ENCODE measurements at places on chromosomes 3 and 15. TPM values are rescaled to one million over a fixed set of nuclear protein-coding genes. Genes with fewer than 3 reads are reported as not detected.

The FOXL2NB gene
- total RNA-seq = not detected

GRCh38 chr15:42494998-42495360, 455 bp upstream of the SNAP23 start:
- peak overlapping the region; percentile 100 for H3K4me3 ChIP-seq
- H3K36me3 ChIP-seq = peaks cover 30% of the 10 kb centered on the region
- H3K27me3 ChIP-seq = no peaks in the 10 kb centered on the region
- H3K4me1 ChIP-seq = peaks cover 80% of the 10 kb centered on the region
- peak overlapping the region; percentile 97 for H3K27ac ChIP-seq

DNA sequence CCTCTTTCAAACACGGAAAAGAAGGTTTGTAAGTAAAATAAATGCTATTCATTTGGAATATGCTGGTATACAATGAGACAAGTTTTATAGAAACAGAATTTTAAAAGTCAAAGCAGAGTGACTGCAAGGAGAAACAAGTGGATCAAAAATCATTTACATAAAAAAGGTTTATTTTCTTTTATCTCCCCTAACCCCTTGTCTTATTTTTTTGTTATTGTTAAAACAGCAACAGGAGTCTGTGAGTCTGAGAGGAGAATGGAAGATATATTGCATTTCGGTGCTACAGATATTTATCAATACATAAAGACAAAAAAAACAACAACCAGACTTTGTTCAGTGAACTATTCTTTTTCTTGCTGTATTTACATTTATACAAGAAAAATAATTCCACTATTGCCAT, 1116.4 kb downstream of the OTOL1 start:
- no peak for DNase-seq
- H3K36me3 ChIP-seq = no peaks in the 10 kb centered on the region
- no peak overlapping the region for H3K4me3 ChIP-seq
- no peaks in the 10 kb centered on the region for H3K4me1 ChIP-seq
- no peaks in the 10 kb centered on the region for H3K27me3 ChIP-seq

DNA sequence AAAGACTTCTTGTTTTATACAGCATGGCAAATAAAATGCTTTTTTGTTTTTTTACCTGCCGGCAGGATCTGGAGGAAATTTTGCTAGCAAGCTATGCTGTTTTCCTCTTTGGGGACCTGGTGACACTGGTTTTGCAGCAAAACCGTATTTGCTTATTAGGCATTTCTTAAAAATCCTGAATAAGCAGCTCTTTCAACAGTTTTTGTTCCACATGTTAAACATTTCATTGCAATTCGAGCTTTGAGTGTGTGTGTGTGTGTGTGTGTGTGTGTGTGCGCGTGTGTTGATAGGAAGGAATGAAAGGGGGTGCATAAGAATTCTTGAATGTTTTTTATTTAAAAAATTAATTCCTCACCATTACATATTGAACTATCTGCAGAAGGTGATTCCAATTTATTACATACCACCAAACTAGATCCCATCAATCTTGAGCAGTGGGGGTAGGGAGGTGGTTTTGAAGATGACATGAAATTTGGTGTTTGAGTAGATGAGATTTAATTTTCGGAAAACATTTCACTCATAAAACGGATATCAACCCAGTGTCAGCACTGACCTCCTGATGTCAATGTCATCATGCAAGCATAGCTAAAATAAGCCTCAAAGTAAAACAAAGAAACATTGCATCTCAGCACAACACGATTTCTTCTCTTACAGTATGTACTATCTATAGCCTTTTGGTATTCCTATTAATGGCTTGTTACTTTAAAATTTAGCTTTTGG, 17.3 kb downstream of the ZBTB38 start:
- H3K27ac ChIP-seq = peak overlapping the region; percentile 85
- no peaks in the 10 kb centered on the region for H3K36me3 ChIP-seq
- H3K4me1 ChIP-seq = peaks cover 49% of the 10 kb centered on the region

The USP13 gene
- 9.9 TPM for total RNA-seq

- H3K27ac ChIP-seq = no peak overlapping the region
- H3K36me3 ChIP-seq = no peaks in the 10 kb centered on the region
- no peak for DNase-seq
- H3K27me3 ChIP-seq = peaks cover 5% of the 10 kb centered on the region
Measured at GRCh38 chr15:69000725-69001503, 13.6 kb upstream of the NOX5 start.

The CA12 gene
- total RNA-seq = not detected

DNA sequence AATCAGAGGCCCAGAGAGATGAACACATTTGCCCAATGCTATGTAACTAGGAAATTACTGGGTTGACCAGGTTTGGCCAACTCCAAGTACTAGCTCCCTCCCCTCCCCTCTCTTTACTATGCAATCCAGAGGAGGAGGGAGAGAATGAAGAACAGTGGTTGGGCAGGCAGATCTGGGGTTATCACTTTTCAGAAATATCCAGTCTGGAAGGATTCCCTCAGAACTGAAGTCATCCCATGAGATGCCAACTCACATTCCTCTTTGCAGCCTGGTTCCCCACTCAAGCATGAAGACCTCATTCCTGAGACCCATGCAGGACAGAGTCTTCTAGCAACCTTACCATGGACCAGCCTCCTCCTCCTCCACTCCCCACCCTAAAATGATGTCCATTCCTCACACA, 201.1 kb downstream of the TLE3 start:
- H3K36me3 ChIP-seq = no peaks in the 10 kb centered on the region
- no peak overlapping the region for H3K27ac ChIP-seq
- no peak overlapping the region for H3K4me3 ChIP-seq
- peaks cover 3% of the 10 kb centered on the region for H3K4me1 ChIP-seq

- peaks cover 6% of the 10 kb centered on the region for H3K36me3 ChIP-seq
- peaks cover 49% of the 10 kb centered on the region for H3K4me1 ChIP-seq
- no peak for DNase-seq
- H3K27me3 ChIP-seq = no peaks in the 10 kb centered on the region
Measured at GRCh38 chr3:143848704-143849103, 436 bp upstream of the SLC9A9 start.

The PLSCR2 gene
- total RNA-seq = not detected

- peaks cover 20% of the 10 kb centered on the region for H3K27me3 ChIP-seq
- H3K36me3 ChIP-seq = no peaks in the 10 kb centered on the region
- no peak overlapping the region for H3K4me3 ChIP-seq
- no peak for DNase-seq
- H3K4me1 ChIP-seq = no peaks in the 10 kb centered on the region
Measured at GRCh38 chr15:31163769-31164572, 62.4 kb upstream of the TRPM1 start.

The CDC25A gene
- 1.8 TPM for total RNA-seq

DNA sequence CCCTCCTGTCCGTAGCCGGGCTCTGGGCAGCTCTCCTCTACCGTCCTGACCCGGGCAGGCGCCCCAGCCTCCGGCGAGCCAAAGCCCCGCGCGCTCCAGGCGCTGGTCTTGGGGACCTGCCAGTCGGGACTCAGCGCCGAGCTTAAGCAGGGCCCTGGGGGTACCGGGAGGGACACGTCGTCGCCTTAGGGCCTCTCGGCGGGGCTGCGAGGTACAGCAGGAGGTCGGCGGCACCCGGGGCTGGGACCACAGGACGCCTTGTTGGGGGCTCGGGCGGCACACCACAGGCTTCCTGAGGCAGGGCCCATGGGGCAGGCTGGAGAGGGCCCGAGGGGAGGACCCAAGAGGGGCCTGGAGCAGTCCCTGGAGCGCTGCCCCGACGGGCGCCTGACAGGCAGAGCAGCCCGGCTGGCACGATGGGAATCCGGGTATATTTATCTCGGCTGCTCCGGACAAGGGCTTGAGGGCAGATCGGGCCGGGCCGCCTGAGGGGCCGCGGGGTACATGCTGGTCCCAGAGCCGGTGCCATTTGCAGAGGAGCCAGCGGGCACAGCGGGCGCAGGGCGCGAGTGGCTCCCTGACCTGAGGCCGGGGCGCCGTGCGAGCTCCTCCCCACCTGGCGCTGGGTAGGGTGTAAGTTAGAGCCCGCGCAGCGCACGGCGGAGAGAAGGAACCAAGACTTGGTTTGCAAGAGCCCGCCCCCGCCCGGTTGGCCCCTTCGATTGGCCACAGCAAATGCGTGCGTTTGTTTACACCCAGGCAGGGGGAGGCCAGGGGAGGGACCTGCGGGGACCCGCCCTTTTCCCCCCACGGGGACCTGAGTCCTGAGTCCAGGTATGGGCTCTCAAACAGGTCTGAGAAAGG, 574 bp downstream of the SLC38A3 start:
- H3K4me3 ChIP-seq = peak overlapping the region; percentile 35
- peaks cover 2% of the 10 kb centered on the region for H3K4me1 ChIP-seq
- peaks cover 50% of the 10 kb centered on the region for H3K27me3 ChIP-seq

- peaks cover 8% of the 10 kb centered on the region for H3K27me3 ChIP-seq
- H3K4me1 ChIP-seq = no peaks in the 10 kb centered on the region
- H3K27ac ChIP-seq = no peak overlapping the region
- no peak overlapping the region for H3K4me3 ChIP-seq
- no peaks in the 10 kb centered on the region for H3K36me3 ChIP-seq
- no peak for DNase-seq
Measured at GRCh38 chr3:61381745-61382392, 130.6 kb upstream of the FHIT start.

The TF gene
- total RNA-seq = 0.29 TPM

- peaks cover 47% of the 10 kb centered on the region for H3K4me1 ChIP-seq
- no peak for DNase-seq
- no peaks in the 10 kb centered on the region for H3K27me3 ChIP-seq
- no peak overlapping the region for H3K4me3 ChIP-seq
- H3K27ac ChIP-seq = no peak overlapping the region
Measured at GRCh38 chr15:40060236-40060961, 21.4 kb upstream of the SRP14 start.

GRCh38 chr3:190401963-190402362, 14.0 kb downstream of the CLDN16 start:
- DNase-seq = no peak
- H3K27me3 ChIP-seq = no peaks in the 10 kb centered on the region
- H3K27ac ChIP-seq = no peak overlapping the region
- H3K36me3 ChIP-seq = no peaks in the 10 kb centered on the region
- no peak overlapping the region for H3K4me3 ChIP-seq
- no peaks in the 10 kb centered on the region for H3K4me1 ChIP-seq

- H3K4me3 ChIP-seq = no peak overlapping the region
- peaks cover 33% of the 10 kb centered on the region for H3K27me3 ChIP-seq
- H3K4me1 ChIP-seq = no peaks in the 10 kb centered on the region
- no peak overlapping the region for H3K27ac ChIP-seq
- H3K36me3 ChIP-seq = no peaks in the 10 kb centered on the region
Measured at GRCh38 chr15:100759106-100759505, 120.5 kb upstream of the ALDH1A3 start.

DNA sequence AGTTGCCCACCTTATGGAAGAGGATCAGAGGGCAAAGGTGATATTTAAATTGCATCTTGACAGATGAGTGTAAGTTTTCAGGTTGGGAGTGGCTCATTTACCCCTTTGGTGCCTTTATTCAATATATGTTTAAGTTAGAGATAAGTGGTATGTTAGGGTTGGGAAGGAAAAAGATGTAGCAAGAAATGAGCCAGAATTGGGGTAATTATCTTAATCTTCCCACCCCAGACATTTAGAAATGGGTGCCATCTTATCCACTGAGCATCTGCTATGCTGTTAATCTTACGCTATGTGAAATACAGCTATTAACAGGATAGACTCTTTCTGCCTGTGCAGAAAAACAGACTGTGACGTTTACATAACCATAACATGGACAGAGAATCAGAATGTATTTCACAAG, 6.3 kb downstream of the CMTM7 start:
- peaks cover 18% of the 10 kb centered on the region for H3K36me3 ChIP-seq
- H3K27ac ChIP-seq = peak overlapping the region; percentile 63
- no peak overlapping the region for H3K4me3 ChIP-seq
- H3K27me3 ChIP-seq = no peaks in the 10 kb centered on the region
- peaks cover 89% of the 10 kb centered on the region for H3K4me1 ChIP-seq

GRCh38 chr15:96764501-96764900, 434.0 kb downstream of the NR2F2 start:
- H3K36me3 ChIP-seq = no peaks in the 10 kb centered on the region
- no peaks in the 10 kb centered on the region for H3K4me1 ChIP-seq
- no peak overlapping the region for H3K27ac ChIP-seq
- no peak overlapping the region for H3K4me3 ChIP-seq
- H3K27me3 ChIP-seq = no peaks in the 10 kb centered on the region

DNA sequence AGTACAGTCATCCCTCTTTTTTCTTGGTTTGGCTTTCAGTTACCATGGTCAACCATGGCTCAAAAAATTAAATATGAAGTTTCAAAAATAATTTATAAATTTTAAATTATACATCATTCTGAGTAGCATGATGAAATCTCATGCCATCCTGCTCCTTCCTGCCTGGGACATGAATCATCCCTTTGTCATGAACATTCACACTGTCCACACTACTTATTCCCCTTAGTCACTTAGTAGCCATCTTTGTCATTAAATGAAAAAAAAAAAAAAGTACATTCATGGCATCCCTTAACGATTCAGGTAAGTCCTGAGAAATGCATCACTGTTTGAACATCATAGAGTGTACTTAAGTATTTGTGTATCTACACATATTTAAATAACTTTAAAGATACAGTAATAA, 1046.3 kb downstream of the ROBO2 start:
- no peaks in the 10 kb centered on the region for H3K36me3 ChIP-seq
- no peaks in the 10 kb centered on the region for H3K27me3 ChIP-seq
- H3K27ac ChIP-seq = no peak overlapping the region

- H3K27ac ChIP-seq = no peak overlapping the region
- peaks cover 66% of the 10 kb centered on the region for H3K36me3 ChIP-seq
- H3K27me3 ChIP-seq = no peaks in the 10 kb centered on the region
- H3K4me3 ChIP-seq = no peak overlapping the region
Measured at GRCh38 chr3:47404955-47405790, 24.4 kb downstream of the PTPN23 start.

- H3K36me3 ChIP-seq = no peaks in the 10 kb centered on the region
- DNase-seq = no peak
- no peaks in the 10 kb centered on the region for H3K27me3 ChIP-seq
- H3K4me3 ChIP-seq = no peak overlapping the region
- H3K4me1 ChIP-seq = no peaks in the 10 kb centered on the region
Measured at GRCh38 chr3:21390856-21391255, 360.2 kb downstream of the ZNF385D start.

- no peaks in the 10 kb centered on the region for H3K27me3 ChIP-seq
- no peak overlapping the region for H3K4me3 ChIP-seq
- DNase-seq = no peak
- H3K4me1 ChIP-seq = no peaks in the 10 kb centered on the region
Measured at GRCh38 chr15:86894269-86894668, 814.6 kb downstream of the AGBL1 start.

The PTPRG gene
- total RNA-seq = 0.22 TPM

- H3K27ac ChIP-seq = peak overlapping the region; percentile 92
- no peaks in the 10 kb centered on the region for H3K27me3 ChIP-seq
- peak overlapping the region; percentile 92 for H3K4me3 ChIP-seq
- peaks cover 44% of the 10 kb centered on the region for H3K4me1 ChIP-seq
Measured at GRCh38 chr3:146544929-146545528, 622 bp upstream of the PLSCR1 start.

The CADM2 gene
- not detected for total RNA-seq

DNA sequence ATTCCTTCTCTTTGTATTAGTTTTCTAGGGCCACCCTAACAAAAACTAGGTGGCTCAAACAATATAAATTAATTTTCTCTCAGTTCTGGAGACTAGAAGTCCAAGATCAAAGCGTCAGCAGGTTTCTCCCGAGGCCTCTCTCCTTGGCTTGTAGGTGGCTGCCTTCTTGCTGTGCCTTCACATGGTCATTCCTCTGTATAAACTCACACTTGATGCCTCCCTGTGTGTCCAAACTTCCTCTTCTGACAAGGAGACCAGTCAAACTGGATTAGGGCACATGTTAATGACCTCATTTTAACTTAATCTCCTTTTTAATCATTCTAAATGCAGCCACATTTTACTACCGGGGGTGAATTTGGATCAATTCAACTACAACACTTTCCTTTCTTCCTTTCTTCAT, 691.1 kb downstream of the DIPK2A start:
- H3K36me3 ChIP-seq = no peaks in the 10 kb centered on the region
- H3K27me3 ChIP-seq = no peaks in the 10 kb centered on the region
- no peaks in the 10 kb centered on the region for H3K4me1 ChIP-seq
- no peak overlapping the region for H3K4me3 ChIP-seq
- no peak overlapping the region for H3K27ac ChIP-seq

The SI gene
- total RNA-seq = not detected
